ENCODE measurements at places on chromosomes 3 and 15. TPM values are rescaled to one million over a fixed set of nuclear protein-coding genes. Genes with fewer than 3 reads are reported as not detected.

The CFAP44 gene
- total RNA-seq: 11.0 TPM

The COL8A1 gene
- total RNA-seq: 24.3 TPM

The VEPH1 gene
- 27.4 TPM for total RNA-seq

The SEC61A1 gene
- total RNA-seq: 406 TPM

The SLC22A14 gene
- total RNA-seq: not detected

All from fibroblast of the aortic adventitia (primary cell).